ENCODE measurements at places on chromosomes 5 and 9. TPM values are rescaled to one million over a fixed set of nuclear protein-coding genes. Genes with fewer than 3 reads are reported as not detected.

The PCDHB5 gene
- 0.84 TPM for total RNA-seq

The CAMK4 gene
- total RNA-seq, result 8.6 TPM

The PCDHB12 gene
- total RNA-seq, result not detected

The LHX6 gene
- total RNA-seq, result not detected

The MCC gene
- total RNA-seq, result 8.2 TPM

The TNPO1 gene
- total RNA-seq, result 121 TPM

The CRB2 gene
- under 0.01 TPM for total RNA-seq

The TCERG1 gene
- 37.5 TPM for total RNA-seq

The SPINK1 gene
- not detected for total RNA-seq

The IFNA21 gene
- total RNA-seq, result not detected

The HSD17B4 gene
- 103 TPM for total RNA-seq

The BAAT gene
- under 0.01 TPM for total RNA-seq

The QRFP gene
- total RNA-seq, result not detected

The SGCD gene
- total RNA-seq, result 1.3 TPM

The SOHLH1 gene
- not detected for total RNA-seq

The AJM1 gene
- 0.45 TPM for total RNA-seq

The OR13D1 gene
- not detected for total RNA-seq

The IFNK gene
- not detected for total RNA-seq

The CDH18 gene
- 0.34 TPM for total RNA-seq

The GNE gene
- 28.9 TPM for total RNA-seq

The STKLD1 gene
- not detected for total RNA-seq

The MARCOL gene
- not detected for total RNA-seq

The SLC34A3 gene
- total RNA-seq, result not detected

The LCN12 gene
- not detected for total RNA-seq

The FOXD4 gene
- 0.34 TPM for total RNA-seq

The TRIP13 gene
- total RNA-seq, result 53.3 TPM

The RORB gene
- 1.3 TPM for total RNA-seq

The CXCL14 gene
- not detected for total RNA-seq

The AFAP1L1 gene
- 11.8 TPM for total RNA-seq

The CENPH gene
- 44.7 TPM for total RNA-seq

The FNIP1 gene
- total RNA-seq, result 13.8 TPM

The SPATA31D4 gene
- not detected for total RNA-seq

The IL17B gene
- not detected for total RNA-seq

The SLC6A18 gene
- not detected for total RNA-seq

The RAD17 gene
- 14.7 TPM for total RNA-seq

The PCDHGB1 gene
- total RNA-seq, result 0.30 TPM

The PLPP7 gene
- 3.7 TPM for total RNA-seq

The PCDHAC2 gene
- not detected for total RNA-seq

The KYAT1 gene
- 10.8 TPM for total RNA-seq

The CDO1 gene
- 19.0 TPM for total RNA-seq

The STPG3 gene
- not detected for total RNA-seq

The C5orf58 gene
- total RNA-seq, result not detected

The SPARC gene
- 644 TPM for total RNA-seq

The NFIB gene
- total RNA-seq, result 14.1 TPM

The GFI1B gene
- total RNA-seq, result under 0.01 TPM

The ASPN gene
- not detected for total RNA-seq

The TAF1L gene
- total RNA-seq, result not detected

The HEMGN gene
- not detected for total RNA-seq

The FOXD1 gene
- 18.3 TPM for total RNA-seq

The MARVELD2 gene
- total RNA-seq, result 2.2 TPM

The KIF24 gene
- total RNA-seq, result 3.7 TPM

The RIC1 gene
- total RNA-seq, result 14.1 TPM

The PCDHA1 gene
- not detected for total RNA-seq

The MEIKIN gene
- not detected for total RNA-seq

The PCDHGA8 gene
- total RNA-seq, result 0.15 TPM

The PCDHA3 gene
- not detected for total RNA-seq

The ARID3C gene
- not detected for total RNA-seq

The STRBP gene
- total RNA-seq, result 3.4 TPM

The CCDC187 gene
- not detected for total RNA-seq
